ENCODE measurements at places on chromosomes 5 and 9.

DNA sequence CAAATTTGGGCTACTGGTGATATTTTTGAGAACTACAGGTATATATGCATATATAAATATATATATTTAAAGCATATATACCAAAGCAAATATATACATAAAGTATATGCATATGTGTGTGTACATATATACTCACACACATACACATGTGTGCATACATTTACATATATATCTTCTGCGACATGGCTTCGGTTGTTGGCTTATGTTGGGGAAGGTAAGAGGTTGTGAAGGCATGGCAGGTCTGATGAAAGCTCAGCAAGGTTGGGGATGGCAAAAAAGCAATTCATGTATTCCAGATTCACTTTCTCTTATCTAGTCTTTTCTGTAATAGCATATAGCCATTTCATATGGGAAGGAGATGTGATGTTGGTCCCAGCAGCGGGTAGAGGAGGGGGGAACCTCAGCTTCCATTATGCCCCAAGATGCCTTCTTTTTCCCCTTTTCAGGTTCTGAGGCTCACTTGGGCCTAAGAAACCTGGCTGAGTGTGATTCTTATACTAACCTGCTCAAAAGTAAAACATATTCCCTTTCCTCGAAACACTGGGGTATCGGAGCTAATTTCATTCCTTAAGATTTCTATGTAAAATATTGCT, 201.7 kb downstream of the MEF2C start:
- DNase-seq: no peak

GRCh38 chr5:134410822-134411221, 859 bp downstream of the CDKN2AIPNL start:
- no peak for DNase-seq

- no peak for DNase-seq
Measured at GRCh38 chr9:96448546-96449170, 1.3 kb upstream of the HABP4 start.

GRCh38 chr9:137000177-137000930, 4.0 kb upstream of the CLIC3 start:
- DNase-seq: peak; percentile 32

GRCh38 chr9:8070779-8071444, 271.3 kb upstream of the DMAC1 start:
- no peak for DNase-seq

DNA sequence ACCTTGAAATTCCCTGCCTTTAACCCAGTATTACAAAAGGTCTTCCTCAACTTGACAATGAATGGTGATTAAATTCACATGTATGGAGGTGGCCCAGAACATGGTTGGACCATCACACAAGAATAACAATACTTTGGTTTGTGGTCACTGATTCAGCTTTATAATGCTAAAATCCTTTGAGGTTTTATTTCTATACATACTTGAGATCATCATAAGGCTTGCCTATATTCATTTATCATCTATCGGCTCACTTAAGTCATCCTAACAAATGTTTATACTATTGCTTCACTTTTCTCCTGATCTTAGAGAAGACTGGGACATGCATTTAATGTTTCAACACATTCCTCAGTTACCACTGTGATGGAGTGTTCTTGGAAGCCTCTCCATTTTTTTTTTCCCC, 191.3 kb downstream of the DMAC1 start:
- DNase-seq: no peak

- no peak for DNase-seq
Measured at GRCh38 chr9:125172031-125172755, 17.4 kb downstream of the PPP6C start.

- no peak for DNase-seq
Measured at GRCh38 chr9:134735441-134736175, 94.0 kb downstream of the COL5A1 start.

GRCh38 chr5:11427569-11427968, 476.7 kb downstream of the CTNND2 start:
- no peak for DNase-seq

DNA sequence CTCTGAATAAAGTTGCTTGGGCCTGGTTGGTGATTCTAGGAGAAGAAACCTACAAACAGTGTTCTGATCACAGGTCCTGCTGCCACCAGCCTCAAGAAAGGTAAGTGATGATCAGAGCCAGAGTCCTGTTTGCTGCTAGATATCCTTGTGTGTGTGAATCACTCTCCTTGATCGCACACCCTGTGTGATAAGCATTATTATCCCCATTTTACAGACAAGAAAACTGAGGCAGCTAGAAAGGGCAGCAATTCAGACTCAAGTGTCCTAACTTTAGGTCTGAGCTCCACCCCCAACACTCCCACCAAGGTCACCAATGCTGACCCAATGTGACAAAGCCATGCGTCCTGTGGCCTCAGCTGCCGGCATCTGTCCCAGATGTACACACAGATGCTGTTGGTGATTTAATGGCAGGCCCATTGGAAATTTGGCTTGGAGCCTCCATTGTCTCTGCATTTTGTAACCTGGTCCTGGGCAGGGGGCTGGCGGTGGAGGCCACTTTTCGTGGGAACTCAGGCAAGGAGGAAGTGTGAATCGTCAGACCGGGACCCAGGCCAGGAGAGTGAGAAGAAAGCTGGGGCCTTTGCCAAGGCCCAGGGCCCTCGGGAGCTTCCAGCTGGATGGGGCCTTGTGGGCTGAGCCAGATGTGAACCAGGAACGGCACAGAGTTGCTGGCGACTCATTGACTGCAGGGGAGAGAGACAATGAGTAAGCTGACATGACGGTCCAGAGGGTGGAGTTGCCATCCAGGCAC, 29.8 kb upstream of the GGTA1 start:
- DNase-seq: no peak

All from CD4-positive, alpha-beta T cell treated with Interleukin-15 for 4 hours (primary cell).